ENCODE measurements at places on chromosomes 6 and 20. TPM values are rescaled to one million over a fixed set of nuclear protein-coding genes. Genes with fewer than 3 reads are reported as not detected.

DNA sequence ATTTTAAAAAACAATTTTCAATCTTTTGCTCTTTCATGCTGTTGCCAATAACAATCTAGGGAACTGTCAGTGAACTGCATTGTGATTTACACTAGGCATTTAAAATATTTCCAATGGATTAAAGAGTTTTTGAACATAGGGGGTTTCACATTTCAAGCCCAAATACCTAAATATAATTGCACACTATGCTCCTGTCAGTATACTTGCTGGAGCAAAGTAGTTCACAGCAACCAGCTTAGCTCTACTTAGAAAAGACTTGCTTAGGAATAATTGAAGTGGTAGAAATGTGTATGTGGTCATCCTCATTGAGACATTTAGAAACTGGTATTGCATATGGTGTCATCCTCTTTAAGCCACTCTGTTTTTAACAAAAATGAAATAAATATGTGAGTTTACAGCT, 41.7 kb upstream of the REV3L start:
- no peak for DNase-seq

GRCh38 chr6:111478064-111478476, 4.9 kb downstream of the REV3L start:
- DNase-seq = no peak

- DNase-seq = no peak
Observed at GRCh38 chr6:135410856-135411255, 86.7 kb downstream of the AHI1 start.

Gene FABP7
- not detected for total RNA-seq

Gene PRRT1
- total RNA-seq = 0.46 TPM

Gene UBD
- total RNA-seq = not detected

Gene LY6G6D
- total RNA-seq = not detected

Gene TGM2
- total RNA-seq = 581 TPM

Gene LTB
- 1.6 TPM for total RNA-seq

Gene RUNX2
- 0.43 TPM for total RNA-seq

Data from Right ventricle myocardium inferior (tissue), 1 donor.